ENCODE measurements at places on chromosomes 5 and 9.

DNA sequence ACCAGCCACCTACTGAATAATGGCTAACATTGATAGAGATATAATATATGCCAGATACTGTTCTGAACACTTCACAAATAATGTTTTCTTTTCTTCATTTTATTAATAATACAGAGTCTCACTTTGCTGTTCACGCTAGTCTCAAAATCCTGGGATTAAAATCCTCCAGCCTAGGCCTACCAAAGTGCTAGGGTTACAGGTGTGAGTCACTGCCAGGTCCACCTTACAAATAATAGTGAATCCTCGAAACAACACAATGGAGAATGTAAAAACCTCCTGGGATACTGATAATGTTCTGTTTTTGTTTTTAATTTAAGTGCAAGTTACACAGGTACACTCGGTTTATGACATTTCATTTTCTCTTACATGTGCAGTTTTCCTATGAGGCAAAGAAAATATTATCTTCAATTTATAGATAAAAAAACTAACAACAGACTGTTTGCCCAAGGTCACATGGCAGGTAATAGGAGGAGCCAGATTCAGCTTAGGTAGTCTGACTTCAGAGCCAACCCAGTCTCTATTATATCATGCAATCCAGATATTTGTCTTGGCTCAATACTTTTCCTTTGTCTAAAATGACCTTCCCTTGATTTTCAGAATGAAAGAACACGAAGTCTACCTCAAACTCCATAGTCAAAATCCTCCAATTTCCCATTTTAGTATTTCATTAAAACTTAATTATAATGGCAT lies 7.8 kb downstream of the ZFR start:
- DNase-seq: no peak

- no peak for DNase-seq
Observed at GRCh38 chr5:66001952-66002351, 75.6 kb downstream of the ERBIN start.

- DNase-seq: no peak
Observed at GRCh38 chr5:74953937-74954720, 87.9 kb upstream of the FAM169A start.

DNA sequence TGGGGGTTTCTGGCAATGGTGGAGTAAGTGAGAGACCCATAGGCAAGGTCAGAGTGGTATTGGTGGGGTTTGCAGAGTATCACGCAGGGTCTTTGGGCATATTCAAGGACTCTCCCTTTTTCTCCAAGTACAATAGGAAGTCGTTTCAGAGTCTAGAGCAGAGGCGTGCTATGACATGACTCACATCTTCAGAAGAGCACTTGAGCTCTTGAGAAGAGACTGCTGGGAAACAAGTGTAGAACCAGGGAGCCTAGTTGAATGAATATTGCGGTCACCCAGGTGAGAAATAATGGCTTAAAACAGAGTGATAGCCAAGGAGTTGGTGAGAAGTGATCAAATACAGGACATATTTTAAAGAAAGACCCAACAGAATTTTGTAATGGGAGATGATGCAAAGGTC lies 813.4 kb downstream of the TLE1 start:
- no peak for DNase-seq

DNA sequence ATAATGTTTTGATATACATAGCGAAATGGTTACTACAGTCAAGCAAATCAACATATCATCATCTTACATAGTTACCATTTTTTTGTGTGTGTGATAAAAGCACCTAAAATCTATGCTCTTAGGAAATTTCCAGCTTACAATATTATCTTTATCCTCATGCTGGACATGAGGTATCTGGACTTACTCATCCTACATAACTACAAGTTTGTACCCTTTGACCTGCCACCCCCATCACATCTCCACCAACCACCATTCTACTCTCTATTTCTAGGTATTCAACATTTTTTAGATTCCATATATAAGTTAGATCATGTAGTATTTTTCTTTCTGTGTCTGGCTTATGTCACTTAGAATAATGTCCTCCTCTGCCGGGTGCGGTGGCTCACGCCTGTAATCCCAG lies 79.9 kb downstream of the TAF11L14 start:
- DNase-seq: no peak

- DNase-seq: no peak
Observed at GRCh38 chr5:144983101-144983500, 812.4 kb downstream of the KCTD16 start.

- DNase-seq: no peak
Observed at GRCh38 chr5:14518638-14519037, 63.0 kb upstream of the OTULINL start.

DNA sequence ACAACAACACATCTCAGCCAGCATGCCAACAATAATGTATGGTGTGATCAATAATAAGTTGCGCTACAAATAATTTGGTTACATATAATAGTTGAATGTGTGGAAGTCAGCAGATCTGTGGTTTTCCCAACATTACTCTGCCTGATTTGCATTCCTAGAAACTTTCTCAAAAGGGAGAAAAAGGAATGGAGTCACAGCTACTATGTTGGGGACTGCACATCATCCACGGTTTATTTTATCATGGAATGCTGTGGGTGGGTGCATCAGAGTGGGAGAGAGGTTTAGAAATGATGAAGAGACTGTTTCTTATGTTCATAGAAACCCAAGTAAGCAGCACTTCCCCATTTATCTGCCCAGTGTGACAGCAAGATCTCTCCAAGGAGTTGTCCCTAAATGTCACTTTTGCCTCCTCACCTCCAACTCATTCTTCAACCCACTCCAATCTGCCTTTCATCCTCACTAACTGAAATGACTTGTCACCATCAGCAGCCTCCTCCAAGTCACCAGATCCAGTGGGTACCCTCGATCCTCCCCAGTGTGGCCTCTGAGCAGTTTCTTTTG lies 2.8 kb upstream of the SPOCK1 start:
- DNase-seq: no peak

DNA sequence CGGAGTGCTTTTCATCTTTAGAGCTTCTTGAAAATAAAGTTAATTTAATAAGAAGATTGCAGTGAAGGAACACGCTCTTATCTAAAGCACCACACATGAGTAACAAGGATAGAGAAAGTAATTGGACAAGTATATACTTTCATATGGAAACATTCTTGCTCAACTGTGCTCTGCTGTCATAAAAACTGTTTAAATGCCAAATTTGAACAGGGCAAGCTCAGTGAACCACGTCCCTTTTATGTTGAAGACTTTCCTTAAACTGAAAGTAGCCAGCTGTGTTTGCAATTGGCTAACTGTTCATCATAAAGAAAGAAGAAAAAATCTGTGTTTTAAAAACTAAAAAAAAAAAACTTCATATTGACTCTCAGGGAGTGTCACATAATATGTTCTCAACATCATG lies 1610.7 kb upstream of the C9orf72 start:
- DNase-seq: no peak

DNA sequence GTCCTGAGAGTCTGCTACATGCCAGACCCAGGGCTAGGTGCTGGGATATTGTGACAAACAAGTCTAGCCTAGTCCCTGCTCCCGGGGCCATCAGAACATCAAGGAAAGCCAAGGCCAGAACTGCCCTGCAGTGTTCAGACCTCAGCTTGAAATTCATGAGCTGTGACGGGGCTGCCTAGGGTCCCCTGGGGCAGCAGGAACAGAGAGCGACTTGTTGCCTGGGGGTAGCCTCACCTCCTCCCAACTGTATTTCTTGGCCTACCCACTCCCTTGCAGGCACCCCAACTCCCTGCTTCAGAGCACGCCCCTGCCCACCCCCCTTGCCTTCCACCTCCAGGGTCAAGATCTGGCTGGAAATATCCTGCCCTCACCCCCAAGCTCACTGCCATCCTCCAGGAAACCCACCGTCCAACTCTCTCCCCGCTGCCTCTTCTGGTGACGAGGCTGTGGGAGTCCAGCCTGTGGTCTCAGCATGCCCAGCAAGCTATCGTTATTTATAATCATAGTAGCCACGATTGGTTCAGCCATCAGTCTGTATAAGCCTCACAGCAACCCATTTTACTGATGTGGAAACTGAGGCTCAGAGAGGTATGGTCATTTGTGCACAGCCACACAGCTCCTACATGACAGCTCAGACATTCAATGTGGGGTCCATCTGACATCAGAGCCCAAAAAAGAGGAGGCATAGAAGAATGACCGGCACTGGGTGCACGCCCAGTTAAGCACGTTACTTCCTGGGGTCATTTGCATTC lies 10.7 kb downstream of the DNM1 start:
- DNase-seq: no peak

DNA sequence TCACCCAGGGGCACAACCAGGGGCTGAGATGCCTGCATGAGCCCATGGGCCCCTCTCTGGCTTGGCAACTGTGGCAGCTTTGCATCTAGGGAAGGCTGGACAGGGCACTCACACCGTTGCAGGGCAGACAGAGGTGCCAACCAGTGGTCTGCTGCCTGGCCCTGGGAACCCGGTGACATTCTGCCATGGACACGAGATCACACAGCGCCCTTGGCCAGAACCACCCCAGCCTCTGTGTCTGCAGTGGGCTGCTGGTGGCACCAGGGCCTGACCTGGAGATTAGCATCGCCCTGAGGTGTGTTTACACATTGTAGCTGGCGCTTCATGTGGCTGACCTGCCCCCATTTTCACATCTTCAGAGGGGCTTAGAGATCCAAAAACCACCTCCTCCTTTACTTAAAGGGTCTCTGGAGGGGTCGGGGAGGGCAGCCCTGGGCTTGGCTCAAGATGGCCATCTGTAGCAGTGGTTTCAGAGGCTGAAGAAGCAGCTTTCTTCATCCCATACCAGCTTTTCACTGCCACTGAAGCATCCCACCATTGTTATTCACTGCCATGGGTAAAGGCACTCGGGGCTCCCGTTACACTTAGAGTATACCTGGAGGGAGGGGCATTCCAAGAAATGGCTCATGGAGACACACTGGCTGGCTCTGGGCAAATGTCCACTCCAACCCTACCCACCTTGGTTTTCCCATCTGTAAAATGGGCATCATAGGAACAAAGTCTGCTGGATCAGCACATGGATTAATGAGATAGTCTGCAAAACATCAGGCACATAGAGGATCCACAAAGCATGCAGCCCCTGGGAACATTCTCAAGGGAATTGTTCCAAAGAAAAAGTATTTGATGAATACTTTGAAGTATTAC lies 11.4 kb downstream of the DCANP1 start:
- no peak for DNase-seq

DNA sequence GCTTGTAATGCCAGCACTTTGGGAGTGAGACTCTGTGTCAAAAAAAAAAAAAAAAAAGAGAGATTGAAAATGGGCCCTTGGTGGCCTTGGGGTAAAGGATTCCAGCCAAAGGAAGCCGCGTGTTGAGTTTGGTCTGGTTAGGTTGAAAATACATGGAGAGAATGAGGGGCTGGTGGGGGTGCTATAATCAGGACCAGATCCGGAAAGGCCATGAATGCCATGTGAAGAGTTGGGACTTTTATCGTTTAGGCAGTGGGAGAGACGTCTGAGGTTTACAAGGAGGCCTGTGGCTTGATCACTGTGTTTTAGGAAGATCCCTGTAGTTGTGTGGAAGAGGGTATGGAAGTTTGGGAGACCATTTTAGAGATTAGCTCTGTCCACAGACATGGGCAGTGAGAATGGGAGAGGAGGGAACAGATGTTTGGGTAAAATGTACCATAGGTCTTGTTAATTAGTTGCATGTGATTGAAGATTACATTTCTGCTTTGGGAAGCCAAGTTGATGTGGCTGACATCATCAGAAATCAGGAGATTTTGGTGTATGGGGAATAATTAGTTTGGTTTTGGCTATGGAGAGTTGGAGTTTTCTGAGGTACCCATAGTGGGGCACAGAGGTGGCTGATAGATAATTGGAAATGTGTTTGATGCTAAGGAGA lies 3.5 kb downstream of the MSANTD3 start:
- no peak for DNase-seq

DNA sequence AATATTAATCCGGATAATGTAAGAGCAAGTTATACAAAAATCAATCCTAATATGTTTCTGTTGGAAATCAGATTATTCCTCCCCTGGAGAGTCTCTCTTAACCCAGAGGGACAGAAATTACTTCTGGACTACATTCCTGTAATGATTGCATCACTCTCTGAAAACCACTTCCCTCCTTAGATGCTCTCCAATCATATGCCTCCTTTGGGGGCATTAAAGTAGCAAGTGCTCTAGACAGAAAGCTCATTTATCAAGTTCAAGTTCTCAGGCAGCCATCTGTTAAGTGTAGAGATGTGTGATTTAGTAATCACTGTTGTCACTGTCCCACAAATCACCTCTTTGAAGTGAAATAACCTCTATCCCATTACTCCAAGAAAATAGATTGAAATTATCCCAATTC lies 247.1 kb downstream of the SLCO4C1 start:
- no peak for DNase-seq

GRCh38 chr9:102178811-102179210 lies 440.4 kb upstream of the GRIN3A start:
- DNase-seq: no peak

GRCh38 chr5:154761046-154761736 lies 6.0 kb downstream of the LARP1 start:
- no peak for DNase-seq

DNA sequence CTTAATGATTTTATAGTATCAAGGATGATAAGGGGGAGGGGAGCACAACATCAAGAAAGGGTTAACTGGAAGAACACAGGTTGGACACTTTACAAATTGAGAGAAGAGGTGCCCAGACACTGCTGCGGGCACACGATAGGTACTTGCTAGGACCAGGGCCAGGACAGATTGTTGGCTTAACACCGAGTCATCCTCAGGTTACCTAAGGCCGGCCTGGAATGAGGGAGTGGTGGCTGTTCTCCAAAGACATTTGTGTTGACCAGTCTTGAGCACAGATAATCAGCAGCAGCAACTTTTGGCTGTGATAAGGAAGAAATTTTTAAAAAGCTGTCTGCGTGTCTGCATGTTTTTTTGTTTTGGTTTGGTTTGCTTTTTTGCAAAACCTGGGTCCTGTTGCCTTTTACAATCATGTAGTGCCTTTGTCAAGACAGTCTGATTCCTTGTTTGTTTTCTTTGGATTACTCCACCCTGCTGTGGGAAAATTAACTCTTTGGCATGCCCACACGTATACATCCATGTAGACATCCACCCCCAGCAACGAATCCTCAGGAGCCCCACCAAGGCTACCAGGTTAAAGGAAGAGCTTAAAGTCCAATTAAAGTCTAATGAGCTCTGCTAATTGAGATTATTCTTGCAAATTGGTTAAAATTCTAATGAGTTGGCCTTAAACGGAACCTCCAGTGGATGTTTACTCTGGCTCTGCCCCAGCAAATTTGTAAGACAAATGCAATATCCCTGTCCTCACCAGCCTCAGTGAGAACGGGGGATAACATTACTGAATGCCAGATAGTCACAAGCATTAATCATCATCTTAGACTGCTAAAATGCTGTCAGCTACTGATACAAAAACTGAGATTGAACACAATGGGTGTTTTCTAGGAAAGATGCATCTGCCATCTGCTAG lies 382.3 kb downstream of the ACTL7B start:
- no peak for DNase-seq

Measured in 8988T (cell line).